ENCODE measurements at places on chromosomes 4 and X.

DNA sequence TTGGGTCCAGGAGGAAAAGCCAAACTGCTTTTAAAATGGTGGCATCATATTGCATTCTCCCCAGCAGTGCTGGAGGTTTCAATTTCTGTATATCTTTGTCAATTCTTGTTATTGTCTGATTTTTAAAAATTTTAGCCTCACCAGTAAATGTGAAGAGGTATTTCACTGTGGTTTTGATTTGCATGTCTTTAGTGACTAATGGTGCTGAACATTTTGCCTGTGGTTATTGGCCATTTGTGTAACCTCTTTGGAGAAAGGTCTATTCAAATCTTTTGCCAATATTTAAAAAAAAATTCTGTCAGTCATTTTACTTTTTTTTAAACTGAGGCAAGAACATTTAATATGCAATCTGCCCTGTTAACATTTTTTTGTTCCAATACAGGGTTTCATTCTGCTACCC is 322.1 kb downstream of the TLL1 start:
- no peak for DNase-seq

- peak; percentile 64 for DNase-seq
Observed at GRCh38 chrX:119398974-119399771, at the start of gene SLC25A43. Gene SLC25A43 (plus strand): TSS chrX:119399336. CDS start chrX:119399404, 68 bp downstream.

DNA sequence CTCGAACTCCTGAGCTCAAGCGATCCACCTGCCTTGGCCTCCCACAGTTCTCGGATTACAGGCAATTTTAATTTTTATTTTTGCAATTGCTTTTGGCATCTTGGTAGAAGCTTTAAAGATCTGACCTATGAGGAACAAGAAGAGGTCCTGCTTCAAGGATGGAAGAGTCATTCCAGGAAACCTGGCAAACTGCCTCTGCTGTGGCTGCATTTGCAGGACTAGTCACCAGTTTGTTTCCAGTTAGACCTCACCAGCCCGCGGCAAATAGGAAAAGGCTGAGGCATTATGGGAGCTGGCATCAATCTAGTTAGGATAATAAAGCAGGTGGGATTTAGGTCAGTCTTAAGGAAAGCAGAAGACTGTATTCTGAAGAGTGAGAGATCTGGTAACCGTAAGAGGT is 51.9 kb upstream of the LAS1L start:
- DNase-seq = peak; percentile 73

GRCh38 chr4:32455231-32455630 is 1735.1 kb downstream of the PCDH7 start:
- DNase-seq = no peak

DNA sequence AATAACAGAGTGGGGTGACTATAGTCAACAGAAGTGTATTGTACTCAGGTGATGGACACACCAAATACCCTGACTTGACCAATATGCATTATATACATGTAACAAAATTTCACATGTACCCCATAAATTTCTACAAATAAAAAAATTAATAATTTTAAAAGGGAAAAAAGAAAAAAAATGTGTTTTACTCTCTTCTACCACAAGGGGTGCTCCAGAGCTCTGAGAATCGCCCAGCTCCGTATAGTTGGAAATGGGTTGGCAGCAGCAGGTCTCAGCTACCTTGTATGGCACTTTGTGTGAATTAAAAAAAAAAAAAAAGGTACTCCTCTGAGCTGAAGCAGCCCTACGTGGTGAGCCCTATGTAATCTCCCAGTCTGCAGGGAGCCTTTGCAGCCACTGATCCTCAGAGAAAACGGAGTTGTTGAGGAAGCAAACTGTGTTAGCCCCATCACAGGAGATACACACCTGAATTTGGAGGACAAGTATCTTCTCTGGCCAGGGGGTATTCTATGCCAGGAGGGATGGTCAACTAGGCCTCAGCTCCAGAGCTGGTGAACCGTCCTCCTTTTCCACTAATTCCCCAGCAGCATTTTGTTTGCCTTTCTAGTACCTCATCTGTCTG is 17.2 kb upstream of the POLA1 start:
- no peak for DNase-seq

GRCh38 chrX:130186651-130187050 is 14.9 kb downstream of the RAB33A start:
- no peak for DNase-seq

DNA sequence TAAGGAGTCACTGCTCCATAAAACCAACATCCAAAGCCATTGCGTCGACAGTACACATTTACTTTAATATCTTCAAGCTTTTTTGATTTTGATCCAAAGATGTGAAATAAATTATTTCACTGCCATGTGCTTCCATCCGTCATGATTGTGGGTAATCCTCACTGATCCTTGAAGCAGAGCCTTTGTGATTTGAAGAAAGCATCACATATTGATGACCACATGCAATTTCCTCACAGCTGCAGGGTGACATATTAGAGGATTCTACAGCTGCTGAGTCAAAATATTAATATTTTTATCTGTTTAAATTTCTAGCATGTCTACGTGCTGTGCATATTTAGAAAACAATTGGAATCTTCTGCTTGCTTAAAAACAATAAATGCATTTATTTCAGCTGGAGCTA is 196.8 kb upstream of the ANXA3 start:
- no peak for DNase-seq

- DNase-seq = no peak
Observed at GRCh38 chrX:100395781-100396180, 14.3 kb downstream of the PCDH19 start.

- no peak for DNase-seq
Observed at GRCh38 chrX:4710618-4711433, 997.4 kb upstream of the PRKX start.

GRCh38 chrX:11663875-11664210 is 1.9 kb downstream of the ARHGAP6 start:
- DNase-seq = no peak

GRCh38 chrX:10242026-10242425 is 85.3 kb downstream of the CLCN4 start:
- DNase-seq = no peak

DNA sequence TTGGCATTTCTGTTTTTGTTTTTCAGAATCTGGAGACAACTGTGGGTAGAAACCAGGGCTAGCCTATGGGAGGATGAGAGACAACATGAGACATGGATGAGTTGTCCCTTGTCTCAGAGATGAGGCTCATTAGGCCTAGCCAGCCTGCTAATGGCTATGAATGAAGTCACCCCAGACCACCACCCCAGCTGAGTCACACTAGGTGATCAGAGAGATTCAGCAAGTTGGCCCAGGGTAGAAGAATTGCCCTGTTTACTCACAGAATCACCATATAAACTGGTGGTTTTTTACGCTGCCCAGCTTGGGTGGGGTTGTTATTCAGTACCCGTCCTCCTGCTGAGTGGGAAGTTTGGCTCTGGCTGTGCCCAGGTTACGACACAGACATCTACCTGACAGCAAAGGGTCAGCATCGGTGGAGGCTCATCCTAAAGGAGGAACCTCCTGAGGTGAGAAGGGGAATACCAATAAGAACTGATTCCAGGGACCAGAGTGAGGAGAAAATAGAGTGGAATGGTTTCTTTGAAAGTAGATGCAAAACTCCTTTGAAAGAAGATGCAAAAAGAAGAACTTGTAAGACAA is 17.2 kb upstream of the ARSJ start:
- DNase-seq = peak; percentile 72
